ENCODE measurements at places on chromosomes 3 and 15.

DNA sequence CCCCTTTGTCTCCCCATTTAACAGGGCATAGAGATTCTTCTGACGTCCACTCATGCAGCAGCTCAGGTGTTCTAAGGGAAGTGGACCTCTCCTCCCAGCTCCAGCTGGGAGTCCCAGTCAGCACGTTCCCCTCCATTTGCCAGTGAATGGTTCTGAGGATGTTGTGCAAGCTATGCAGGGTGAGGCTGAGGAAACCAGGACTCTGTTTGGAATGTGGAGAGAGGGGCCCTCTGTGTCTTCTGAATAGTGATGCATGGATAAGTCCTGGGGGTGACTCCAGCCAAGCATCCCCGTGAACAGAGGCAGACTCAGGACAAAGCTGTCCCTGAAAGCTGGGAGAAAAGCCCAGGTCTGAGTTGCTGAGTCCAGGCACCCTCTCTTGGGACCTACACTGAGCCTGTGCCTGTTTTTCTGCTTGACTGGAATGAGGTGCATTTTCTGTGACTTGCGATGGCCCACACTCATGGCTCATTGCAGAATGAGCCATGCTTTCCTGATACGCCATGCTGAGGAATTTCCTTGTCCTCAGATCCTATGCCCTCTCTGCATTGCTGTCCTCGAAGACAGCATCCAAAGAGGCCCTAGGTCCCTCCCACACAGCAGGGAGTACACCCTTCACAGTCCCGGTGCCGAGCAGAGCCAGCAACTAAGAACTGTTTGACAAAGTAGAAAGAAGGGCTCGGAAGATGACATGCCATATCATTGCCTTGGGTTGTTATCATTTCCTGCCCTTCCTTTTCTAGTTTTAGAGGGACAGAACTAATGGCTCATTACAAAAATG, 185.2 kb downstream of the ATP10A start:
- no peak for DNase-seq

DNA sequence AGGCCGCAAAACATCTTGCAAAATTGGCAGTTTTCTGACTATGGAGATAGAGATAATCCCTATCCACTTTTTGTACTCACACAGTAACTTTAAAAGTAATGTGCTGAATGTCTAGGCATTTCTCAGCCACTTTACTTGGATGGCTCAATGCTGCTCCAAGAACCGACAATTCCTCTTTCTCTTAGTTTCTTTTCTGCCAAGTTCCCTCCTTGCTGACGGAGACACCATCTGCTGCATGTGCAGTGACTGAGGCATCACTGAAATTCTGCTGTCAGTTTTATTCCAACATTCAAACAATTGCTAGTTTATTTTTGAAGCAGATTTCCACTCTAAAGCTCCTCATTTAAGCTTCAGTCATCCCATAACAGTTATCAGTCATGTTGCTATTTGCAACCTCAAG, 116.0 kb upstream of the RBMS3 start:
- no peak for DNase-seq

GRCh38 chr3:30668051-30668609, 61.7 kb downstream of the TGFBR2 start:
- DNase-seq, result no peak

DNA sequence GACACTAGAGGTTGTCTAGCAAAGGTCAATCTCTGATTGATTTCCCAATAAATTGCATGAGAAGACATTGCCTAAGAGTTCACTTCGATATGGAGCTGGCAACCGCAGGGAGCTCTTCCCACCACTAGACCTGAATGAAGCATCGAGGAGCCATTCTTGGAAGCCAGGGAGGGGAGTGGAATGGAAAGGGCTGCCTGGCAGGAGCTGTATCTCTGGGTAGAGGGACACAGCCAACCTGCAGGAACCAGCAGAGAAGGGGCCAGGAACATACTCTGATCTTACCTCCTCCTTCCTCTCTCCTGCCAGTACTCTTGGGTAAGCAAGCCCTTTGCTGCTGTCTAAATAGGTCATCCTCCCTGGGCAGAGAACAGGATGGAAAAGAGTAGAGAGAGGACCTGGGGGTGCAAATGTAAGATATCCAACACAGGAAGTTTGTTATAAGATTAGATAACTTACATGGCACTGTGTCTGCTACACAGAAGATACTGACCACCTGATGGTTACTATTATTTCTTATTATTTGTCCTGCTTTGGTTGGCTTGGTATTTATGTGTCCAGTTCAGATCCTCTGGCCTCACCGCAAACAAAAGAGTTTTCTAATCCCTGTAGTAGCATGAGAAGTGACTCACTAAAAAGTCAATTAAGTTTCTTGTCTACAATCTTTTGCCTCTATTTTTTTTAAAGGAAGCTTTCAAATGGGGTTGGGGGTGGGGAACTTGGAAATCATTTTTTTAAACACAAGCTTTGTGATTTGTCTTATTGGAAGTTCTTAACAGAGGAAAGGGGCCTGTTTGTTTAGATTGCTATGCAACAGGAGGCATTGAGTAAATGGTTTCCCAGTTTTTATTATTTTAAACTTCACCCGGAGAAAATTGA, 156.7 kb upstream of the TSC22D2 start:
- DNase-seq, result no peak

DNA sequence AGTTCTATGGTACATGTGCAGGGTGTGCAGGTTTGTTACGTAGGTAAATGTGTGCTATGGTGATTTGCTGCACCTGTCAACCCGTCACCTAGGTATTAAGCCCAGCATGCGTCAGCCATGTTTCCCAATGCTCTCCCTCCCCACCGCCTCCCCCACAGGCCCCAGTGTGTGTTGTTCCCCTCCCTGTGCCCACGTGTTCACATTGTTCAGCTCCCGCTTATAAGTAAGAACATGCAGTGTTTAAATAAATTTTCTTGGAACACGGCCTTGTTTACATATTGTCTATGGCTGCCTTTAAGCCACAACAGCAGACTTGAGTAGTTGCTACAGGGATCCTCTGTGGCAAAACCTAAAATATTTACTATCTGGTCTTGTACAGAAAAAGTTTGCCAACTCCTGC, 41.3 kb upstream of the CORO2B start:
- no peak for DNase-seq

GRCh38 chr15:62495670-62496614, 330.9 kb upstream of the C2CD4B start:
- DNase-seq, result no peak

DNA sequence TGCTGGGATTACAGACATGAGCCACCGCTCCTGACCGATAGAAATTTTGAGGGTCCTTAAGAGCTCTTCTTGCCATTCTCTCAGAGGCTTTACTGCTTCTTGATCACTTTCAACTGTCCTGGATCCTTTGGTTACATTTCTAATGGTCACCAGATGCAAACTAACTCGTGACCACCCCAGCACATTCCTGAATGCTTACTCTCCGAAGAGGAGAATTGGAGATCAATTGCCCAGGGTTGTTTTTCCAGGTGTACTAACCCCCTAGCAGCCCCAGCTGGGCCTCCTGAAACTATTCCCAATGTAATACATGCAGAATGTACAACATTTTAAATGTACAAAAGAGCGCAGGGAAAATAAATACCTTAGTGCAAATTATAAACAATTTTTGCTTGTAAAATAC, 65.1 kb upstream of the TBL1XR1 start:
- peak; percentile 4 for DNase-seq

DNA sequence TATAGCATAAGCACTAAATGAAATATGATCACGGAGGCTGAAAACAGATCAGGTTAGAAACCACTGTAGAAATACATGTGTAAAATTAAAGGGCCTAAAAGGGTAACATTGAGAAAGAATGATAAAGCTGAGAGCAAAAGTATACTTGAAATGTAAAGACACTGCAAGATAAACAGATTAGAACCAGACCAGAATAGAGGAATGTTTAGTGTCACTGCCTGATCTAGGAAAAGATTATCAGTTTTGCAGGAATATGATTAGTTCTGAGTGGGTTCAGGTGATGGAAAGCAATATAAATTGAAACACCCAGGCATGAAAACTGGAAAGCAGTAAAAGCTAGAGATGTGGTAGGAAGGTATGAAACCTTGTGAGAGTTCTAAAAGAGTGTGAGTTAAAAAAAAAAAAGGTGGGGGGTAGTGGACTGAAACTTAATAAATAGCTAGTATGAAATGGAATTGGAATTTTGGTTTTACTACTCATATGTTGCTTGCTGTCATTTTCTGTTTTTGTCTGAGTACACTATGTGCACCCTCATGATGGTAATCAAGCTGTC, 16.0 kb upstream of the C3orf38 start:
- no peak for DNase-seq

DNA sequence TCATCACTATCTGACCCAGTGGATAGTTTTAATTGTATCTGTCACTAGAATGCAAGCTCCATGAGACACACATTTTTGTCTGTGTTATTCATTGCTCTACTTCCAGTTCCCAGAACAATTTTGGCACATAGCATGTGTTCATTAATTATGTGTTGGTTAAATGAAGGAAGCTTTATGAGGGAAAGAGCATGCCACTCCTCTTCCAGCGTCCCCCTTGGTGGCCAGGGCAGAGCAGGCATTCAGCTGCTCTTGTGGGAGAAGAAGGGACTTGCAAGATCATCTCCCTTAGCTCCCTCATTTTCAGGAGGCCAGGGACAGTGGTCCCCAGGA, 489 bp upstream of the GALNT15 start:
- no peak for DNase-seq

- DNase-seq, result peak; percentile 29
Measured at GRCh38 chr15:79943820-79944219, 27.2 kb downstream of the BCL2A1 start.

DNA sequence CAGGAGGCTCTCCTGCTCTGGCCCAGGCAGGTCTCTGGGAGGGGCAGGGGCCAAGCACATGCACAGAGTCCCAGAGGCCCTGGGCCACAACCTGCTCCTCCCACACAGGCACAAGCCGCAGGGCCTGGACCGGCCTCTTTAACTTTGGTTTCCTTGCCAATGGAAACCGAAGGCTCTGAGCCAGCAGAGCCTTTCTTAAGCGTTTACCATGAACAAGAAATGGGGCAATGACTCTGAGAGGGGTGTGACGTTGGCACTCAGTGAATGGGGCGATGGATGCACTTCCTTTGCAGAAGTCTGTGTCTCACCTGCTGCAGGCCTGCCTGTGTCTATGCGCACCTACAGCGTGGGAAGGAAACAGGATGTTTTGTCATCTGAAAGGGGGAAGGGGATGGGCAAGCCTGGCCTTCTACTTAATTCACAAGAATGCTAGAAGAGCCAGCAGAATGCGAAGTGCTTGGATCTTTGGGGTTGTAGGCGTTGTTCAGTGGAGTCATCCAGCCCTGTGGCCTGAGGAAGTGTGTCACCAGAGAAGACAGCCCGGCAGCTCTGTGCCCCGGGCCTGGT, 41.8 kb downstream of the IFT122 start:
- DNase-seq, result no peak
